Cortex of kidney (tissue), 1 donor: ENCODE measurements at places on chromosomes 2 and 18.

DNA sequence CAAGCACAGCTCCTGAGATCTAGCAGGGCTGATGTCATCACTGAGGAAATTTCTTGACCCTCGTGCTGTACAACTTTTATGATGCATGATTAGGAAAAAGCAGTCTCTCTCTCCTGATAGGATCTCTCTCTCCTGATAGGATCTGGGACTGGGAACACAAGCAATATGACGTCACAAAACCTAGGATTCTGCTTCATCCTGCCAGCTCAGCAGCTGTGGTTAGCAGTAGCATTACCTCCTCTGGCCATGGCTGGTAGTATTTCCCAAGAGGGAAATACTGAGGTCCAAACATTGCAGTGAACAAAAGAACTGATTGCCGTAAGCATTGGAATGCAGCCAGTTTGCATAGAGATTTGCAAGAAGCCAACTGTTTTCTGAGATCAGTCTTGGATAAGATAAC, 521.2 kb upstream of the POU3F3 start:
- DNase-seq: no peak

DNA sequence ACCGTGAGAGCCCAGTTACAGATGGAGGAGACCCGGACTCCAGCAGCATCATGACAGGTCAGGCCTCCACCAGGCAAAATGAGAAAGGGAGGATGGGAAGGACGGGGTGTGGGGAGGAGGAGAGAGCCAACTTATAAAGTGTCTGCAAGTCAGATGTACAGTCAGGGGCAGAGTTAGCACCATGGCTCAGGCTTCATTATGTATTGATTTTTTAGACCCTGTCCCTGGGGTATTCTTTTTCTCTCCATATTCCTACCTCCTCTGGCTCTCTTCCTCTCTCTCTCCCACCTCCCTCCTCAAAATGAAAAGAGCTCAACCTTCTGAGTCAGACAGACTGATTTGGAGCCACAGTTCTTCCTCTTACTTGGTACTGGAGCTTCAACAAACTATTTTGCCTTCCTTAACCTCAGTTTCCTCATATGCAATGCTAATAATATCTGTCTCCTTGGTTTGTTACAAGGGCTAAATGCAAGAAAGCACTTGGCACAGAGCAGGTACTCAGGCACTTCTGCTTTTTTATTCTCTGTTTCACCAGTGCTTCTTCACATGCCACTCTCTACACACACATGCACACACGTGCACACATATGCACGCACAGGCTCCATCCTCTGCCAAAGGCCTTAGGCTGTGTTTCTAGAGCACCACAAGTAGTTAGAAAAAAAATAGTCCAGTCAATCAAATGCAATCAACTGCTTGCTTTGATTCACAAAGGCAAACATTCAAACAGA, 92.3 kb upstream of the PKDCC start:
- DNase-seq: no peak

- DNase-seq: no peak
These were observed 72.7 kb upstream of the NETO1 start for GRCh38 chr18:72940509-72940908.

- DNase-seq: no peak
These were observed 108.0 kb downstream of the RNF152 start for GRCh38 chr18:61784834-61785233.

- DNase-seq: no peak
These were observed 2.4 kb upstream of the LDLRAD4 start for GRCh38 chr18:13216092-13216582.

DNA sequence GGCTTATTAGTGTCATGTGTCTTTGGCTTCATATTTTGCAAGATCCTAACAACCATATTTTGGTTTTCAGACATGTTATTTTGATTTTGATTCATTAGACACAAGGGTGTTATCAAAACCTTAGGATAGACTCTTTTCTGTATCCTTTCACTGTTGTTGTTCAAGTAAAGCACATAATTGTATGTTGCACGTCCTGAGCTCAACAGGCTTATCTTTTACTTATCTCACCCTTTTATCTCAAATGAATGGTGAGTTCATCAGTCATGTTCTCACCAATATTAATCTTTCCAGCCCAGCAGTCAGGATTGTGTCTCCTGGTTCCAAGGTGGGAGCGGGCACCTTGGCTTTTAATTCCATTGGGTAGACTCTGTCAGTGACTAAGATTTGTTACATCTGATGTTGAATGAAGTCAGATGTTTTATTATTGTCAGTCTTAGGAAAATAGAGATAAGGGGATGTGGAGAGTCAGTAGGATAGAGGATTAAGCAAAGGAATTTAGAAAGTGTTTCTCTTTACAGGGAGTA, 11.9 kb downstream of the GPN1 start:
- no peak for DNase-seq

GRCh38 chr18:78972930-78973331, 6.7 kb upstream of the SALL3 start:
- no peak for DNase-seq

DNA sequence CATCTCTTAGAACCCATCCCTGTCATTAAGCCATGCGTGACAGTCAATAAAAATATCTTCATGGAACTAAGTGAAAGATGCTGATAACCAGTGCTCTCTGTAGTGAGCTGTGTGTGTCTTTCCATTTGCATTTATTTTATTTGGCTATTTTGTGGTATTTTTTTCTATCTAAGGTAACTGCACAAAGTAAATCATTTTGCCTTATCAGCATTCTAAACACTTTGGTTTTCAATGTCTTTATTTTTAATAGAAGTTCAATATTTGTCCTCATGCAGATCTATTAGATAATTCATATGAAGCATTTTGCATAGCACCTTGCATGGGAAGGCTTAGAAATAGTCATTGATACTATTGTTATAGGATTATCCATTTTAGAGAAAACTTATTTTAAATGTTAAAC, 163.6 kb upstream of the TANK start:
- no peak for DNase-seq

GRCh38 chr2:96819128-96819875, 3.2 kb downstream of the CNNM3 start:
- no peak for DNase-seq

DNA sequence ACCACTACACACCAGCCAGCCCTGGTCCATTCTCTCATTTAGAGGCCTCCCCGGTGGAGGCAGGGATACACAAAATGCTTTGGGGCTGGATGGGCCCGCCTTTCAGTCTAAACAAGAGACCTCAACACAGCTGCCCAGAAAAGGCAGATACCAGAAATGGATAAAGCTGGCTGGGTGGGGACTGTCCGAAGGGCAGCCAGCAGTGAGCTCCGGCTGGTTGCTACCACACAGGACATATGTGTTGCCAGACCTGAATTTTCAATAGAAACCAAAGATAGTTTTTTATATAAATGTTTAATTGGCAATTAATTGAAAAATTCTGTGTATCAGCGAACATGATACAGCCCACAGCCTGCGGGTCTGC, 1.4 kb downstream of the GPBAR1 start:
- DNase-seq: no peak

DNA sequence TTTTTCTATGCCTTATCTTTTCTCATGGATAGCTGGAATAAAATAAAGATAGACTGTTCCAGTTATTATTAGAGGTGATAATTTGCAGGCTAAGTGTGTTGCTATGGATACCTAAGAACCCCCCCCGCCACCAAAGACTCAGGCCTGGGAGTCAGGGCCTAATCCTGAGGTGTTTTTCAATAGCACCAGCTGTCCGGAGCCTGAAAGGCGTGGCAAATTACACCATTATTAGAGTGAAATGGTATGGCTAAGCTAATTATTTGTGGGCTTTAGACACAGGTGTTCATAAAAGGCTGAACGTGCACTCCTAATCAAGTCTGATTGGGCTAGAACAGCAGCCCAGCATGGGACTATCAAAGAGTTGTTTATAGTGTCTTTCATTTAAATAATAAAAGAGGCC, 293.2 kb upstream of the DCC start:
- no peak for DNase-seq

GRCh38 chr2:81445176-81445575, 1140.6 kb upstream of the LRRTM1 start:
- no peak for DNase-seq

- DNase-seq: no peak
These were observed 374.4 kb downstream of the MTX2 start for GRCh38 chr2:176643646-176644045.

GRCh38 chr18:5630057-5630899, 86.5 kb upstream of the EPB41L3 start:
- no peak for DNase-seq
